Muscle of leg (tissue), 16 donors: ENCODE measurements at places on chromosomes 2 and 18.

DNA sequence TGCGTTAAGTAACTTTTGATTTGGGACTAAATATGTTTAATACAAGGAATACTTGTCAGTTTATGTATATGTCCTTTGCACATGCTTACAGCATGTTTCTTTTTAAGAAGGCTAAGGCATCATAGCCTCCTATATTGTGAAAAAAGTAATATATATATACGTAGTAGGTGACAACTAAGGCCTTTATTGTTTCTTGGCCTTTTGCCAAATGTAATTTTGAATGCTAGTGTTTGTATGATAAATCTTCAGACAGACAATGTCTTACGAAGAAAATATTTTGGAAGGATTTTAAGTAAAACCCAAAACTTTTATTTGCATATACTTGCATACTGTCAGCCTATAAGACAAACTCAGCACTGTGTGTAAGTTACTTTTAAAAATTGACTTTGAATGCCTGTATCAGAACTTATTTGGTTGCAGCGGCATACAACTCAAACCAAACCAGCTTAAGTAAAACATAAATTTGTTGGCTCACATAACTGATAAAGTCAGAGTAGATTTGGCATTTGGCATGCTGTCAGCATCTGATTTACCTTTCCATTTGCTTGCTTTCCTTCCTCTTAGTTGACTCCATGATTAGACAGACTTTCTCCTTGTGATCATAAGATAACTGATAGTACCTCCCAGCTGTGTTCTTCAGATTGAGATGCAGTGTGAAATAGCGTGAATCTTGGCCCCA lies 24.4 kb downstream of the UBE2E3 start:
- DNase-seq = no peak

- DNase-seq = no peak
These were observed 22.6 kb upstream of the CYP1B1 start for GRCh38 chr2:38098421-38099098.

DNA sequence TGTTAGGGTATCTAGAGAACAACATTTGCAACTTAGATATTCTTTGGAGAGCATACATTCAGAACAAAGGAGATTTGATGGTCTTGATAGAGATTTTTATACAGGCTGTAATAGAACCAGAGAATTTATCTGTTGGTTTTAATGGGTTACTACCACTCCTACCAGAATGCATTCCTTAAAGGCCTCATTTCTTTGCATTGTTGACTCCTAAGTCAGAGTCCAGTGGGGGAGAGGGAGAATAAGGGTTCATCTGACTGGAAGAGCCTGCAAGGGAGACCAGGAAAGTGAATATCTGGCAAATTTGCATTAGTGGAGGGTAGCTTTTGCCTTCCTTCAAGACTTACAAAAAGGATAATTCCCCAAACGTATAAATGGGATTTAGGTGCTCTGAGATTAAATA lies 29.7 kb downstream of the AGPS start:
- DNase-seq = no peak

- DNase-seq = peak; percentile 93
These were observed 423.7 kb downstream of the METTL4 start for GRCh38 chr18:2147476-2148230.

- DNase-seq = no peak
These were observed 129.0 kb downstream of the SOCS6 start for GRCh38 chr18:70417847-70418246.

DNA sequence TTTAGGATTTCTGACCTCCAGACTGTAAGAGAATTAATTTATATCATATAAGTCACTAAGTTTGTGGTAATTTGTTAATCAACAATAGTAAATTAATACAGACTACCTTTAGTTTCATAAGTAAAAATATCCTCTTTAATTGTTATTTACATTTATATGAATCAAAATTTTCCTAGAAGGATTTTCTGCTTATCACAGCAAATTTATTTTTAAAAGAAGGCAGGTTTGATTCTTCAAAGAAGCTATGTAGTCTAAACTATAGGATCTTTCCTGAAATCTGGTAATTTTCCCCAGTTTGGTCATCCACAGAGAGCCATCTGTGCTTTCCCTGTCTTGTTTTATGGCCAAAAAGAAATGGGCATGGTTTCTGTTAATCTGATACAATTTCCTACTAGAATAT lies 13.1 kb upstream of the VRK2 start:
- DNase-seq = no peak
